ENCODE measurements at places on chromosomes 2 and 18.

DNA sequence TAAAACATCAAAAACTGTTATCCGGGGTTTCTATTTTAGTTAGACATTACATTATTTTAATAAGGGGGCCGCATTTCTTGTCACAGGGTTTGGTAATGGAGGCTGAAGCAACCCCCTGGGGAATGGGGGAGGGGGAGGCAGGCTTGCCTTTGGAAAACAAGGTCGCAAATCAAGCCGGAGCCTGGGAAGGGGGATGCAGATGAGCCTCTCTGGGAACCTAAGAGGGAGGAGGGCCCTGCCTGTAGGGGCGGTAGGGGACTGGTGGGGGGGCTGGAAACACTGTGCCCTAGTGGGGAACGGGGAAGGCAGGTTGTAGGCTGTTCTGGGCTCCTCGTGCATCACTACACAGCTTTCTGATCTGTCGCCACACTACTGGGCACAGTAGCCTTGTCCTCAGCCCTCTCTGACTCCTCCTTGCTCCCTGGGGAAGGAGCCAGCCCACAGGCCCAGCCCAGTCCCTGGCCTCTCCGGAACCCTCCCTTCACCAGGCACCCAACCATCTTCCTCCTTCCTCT is 170.2 kb upstream of the SMAD2 start:
- no peaks in the 10 kb centered on the region for H3K27me3 ChIP-seq
- no peaks in the 10 kb centered on the region for H3K36me3 ChIP-seq
- DNase-seq: no peak
- no peaks in the 10 kb centered on the region for H3K4me1 ChIP-seq
- no peak overlapping the region for H3K27ac ChIP-seq

DNA sequence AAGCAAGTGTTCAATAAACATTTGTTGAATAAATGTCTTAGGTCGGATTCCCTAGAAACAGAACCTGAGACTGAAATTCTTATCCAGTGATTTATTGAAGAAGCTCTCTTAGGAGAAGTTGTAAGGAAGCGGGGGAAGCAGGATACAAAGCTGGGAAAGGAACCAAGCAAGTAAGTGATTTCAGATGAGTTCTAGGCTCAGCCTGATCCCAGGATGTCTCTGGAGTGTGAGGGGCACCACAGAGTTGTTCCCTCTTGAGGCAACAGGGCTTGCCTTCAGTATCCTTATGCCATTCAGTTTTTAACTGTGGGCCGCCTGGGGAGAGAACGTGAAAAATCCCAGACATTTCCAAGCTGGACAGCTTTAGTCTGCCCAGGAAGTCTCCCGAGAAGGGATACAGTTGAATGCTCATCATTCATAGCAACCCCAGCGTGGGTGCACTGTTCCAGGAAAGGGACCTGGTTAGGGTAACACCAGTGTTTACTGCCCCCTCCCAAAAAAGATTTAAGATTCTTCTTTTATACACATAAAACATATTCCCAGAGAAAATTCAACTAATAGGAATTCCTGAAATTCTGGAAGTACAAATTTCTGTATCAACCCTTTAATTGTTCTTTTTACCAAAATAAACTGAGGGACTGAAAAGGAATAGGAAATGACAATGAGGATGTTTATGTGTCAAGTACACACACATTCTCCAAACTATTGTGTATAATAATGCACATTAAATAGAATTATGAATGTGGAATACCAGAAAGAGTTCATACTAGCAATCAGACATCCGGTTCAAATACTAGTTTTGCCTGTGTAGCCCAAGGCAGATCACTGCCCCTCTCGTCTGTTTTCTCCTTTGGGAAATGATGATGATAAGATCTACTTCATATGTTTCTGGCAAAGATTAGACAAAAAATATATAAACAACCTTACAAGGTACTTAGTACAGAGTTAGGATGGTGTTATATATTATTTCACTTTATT is 592.1 kb upstream of the CDH2 start:
- no peak overlapping the region for H3K27ac ChIP-seq
- no peaks in the 10 kb centered on the region for H3K36me3 ChIP-seq
- H3K4me3 ChIP-seq: no peak overlapping the region
- no peak for DNase-seq
- H3K27me3 ChIP-seq: no peaks in the 10 kb centered on the region

DNA sequence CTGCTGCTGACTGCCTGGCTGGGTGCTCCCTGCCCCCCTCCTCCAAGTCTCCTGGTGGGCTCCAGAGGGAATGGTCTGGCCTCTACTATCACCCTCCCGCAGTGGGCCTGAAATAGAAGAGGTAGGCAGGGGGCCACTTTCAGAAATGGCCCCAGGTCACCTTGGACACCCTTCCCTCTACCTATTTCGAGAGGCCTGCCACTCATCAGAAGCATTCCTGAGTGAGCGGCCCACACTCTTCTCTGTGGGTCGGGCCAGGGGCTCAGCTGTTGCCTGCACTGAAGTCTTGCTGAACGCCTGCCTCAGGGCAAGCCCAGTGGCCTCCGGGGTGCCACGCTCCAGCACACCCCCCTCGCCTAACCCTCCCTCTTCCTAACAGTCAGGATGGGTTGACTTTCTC is 124.9 kb downstream of the TNS1 start:
- H3K4me1 ChIP-seq: no peaks in the 10 kb centered on the region
- no peak overlapping the region for H3K27ac ChIP-seq
- H3K27me3 ChIP-seq: no peaks in the 10 kb centered on the region

DNA sequence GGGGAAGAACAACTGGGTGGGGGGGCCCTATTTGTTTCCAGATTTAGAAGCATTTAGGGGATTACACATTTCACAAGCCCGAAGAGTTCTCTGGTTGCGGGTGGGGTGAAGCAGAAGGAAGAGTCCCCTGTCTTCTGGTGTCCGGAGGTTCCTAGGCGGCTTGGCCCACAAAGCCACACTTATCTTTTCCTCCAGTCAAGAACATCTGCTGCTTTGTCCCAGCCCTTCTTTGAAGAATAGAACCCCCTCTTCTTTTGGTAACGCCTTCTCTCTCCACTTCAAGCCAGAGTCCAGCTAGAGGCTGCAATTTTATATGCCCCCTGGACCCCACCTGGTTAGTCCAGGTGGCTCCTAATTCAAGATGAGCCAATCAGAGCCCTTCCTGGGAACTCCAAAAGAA is 15.8 kb downstream of the BOLA3 start:
- H3K27me3 ChIP-seq: no peaks in the 10 kb centered on the region
- H3K27ac ChIP-seq: no peak overlapping the region
- no peaks in the 10 kb centered on the region for H3K4me1 ChIP-seq
- no peak overlapping the region for H3K4me3 ChIP-seq
- no peaks in the 10 kb centered on the region for H3K36me3 ChIP-seq
- no peak for DNase-seq

GRCh38 chr2:130288467-130289403 is 54.0 kb upstream of the IMP4 start:
- no peak for DNase-seq
- no peak overlapping the region for H3K4me3 ChIP-seq
- no peaks in the 10 kb centered on the region for H3K27me3 ChIP-seq
- no peaks in the 10 kb centered on the region for H3K4me1 ChIP-seq
- H3K27ac ChIP-seq: no peak overlapping the region

DNA sequence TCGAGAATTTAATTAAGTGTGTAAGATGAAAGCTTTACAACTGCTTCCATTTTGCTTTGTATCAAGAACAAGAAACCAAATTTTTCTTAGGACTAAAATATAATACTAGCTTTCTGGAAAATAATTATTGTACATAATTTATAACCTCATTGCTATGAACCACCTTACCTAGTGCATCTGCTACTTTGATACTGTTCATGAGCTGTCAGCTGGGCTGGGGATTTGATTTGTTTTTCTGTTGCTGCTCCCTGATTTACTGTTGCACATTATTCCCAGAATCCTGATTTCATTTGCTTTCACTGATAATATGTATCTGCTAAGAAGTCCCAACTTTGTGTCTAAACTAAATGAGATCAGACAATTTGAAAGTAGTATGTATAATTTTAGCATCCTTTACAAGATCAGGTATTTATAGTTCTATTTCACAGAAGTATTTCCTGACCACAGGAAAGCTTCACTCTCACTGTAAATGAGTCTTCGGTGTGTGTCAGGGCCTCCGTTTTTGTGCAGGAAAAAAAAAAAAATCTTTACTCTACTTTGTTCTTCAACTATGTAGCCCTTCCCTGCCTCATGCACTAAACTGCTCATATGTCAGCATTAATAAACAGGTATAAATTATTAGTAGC is 105.6 kb upstream of the CCDC150 start:
- DNase-seq: no peak
- no peaks in the 10 kb centered on the region for H3K36me3 ChIP-seq
- H3K4me1 ChIP-seq: no peaks in the 10 kb centered on the region
- H3K27ac ChIP-seq: no peak overlapping the region
- H3K4me3 ChIP-seq: no peak overlapping the region
- no peaks in the 10 kb centered on the region for H3K27me3 ChIP-seq

DNA sequence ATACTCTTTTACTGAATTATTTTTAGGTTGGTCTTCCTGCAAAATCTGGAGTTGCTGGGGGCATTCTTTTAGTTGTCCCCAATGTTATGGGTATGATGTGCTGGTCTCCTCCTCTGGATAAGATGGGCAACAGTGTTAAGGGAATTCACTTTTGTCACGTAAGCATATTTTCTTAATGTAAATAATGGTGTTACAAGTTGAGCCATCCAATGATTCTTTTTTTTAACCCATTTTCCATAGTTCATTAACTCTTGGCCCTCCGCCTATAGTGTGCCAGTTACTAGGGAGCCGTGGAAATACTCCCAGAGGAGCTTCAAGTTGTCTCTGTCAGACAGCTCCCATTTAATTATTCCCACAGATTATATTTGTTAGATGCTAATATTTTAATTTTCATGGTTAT is 49.8 kb downstream of the GLS start:
- DNase-seq: no peak
- H3K36me3 ChIP-seq: peaks cover 43% of the 10 kb centered on the region
- no peaks in the 10 kb centered on the region for H3K4me1 ChIP-seq
- H3K4me3 ChIP-seq: no peak overlapping the region

DNA sequence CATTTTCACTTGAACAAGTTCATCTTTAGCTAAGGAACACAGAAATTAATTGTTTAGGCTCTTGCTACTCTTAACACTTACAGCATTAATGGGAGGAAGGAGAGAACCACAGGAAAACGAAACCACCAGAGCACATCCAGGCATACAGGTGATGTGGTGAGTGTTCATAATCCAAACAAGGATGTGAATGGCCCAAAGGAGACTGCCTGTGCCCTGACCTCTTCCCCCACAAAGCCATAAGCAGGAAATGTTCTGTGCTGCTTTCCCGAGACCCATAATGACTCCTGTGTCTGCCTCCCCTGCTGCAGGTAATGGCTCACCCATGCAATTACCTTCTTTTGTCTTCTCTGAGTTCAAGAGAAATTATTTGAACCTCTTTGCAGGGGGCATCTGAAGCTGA is 295.9 kb upstream of the LINC00305 start:
- no peaks in the 10 kb centered on the region for H3K36me3 ChIP-seq
- no peak for DNase-seq
- H3K4me3 ChIP-seq: no peak overlapping the region
- H3K27me3 ChIP-seq: no peaks in the 10 kb centered on the region

DNA sequence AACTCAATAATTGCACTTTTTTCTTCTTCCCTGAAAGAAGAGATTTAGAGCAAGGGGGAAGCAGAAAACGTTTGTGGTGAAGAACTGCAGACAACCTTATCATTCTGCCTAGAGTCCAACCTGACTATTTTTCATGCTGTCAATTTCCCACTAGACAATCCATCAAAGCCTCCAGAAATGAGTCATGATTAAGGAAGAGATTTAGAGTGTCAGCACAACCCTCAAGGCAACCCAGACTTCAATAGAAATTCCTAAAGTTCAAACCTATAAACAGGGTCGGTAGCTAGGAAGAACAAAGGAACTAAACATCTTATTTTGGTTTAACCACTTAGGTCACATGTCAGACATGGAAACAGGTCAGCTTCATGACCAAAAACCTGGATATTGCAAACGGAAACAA is 86.9 kb downstream of the SLC25A12 start:
- no peak overlapping the region for H3K27ac ChIP-seq
- no peaks in the 10 kb centered on the region for H3K27me3 ChIP-seq
- H3K4me1 ChIP-seq: no peaks in the 10 kb centered on the region
- H3K4me3 ChIP-seq: no peak overlapping the region

- no peak overlapping the region for H3K4me3 ChIP-seq
- H3K4me1 ChIP-seq: no peaks in the 10 kb centered on the region
- H3K36me3 ChIP-seq: no peaks in the 10 kb centered on the region
- DNase-seq: no peak
- no peaks in the 10 kb centered on the region for H3K27me3 ChIP-seq
Measured at GRCh38 chr2:170436077-170436943, 258.4 kb downstream of the MYO3B start.

- no peak for DNase-seq
- H3K4me3 ChIP-seq: no peak overlapping the region
- no peak overlapping the region for H3K27ac ChIP-seq
- no peaks in the 10 kb centered on the region for H3K36me3 ChIP-seq
- no peaks in the 10 kb centered on the region for H3K4me1 ChIP-seq
Measured at GRCh38 chr2:142629193-142629592, 248.3 kb upstream of the KYNU start.

DNA sequence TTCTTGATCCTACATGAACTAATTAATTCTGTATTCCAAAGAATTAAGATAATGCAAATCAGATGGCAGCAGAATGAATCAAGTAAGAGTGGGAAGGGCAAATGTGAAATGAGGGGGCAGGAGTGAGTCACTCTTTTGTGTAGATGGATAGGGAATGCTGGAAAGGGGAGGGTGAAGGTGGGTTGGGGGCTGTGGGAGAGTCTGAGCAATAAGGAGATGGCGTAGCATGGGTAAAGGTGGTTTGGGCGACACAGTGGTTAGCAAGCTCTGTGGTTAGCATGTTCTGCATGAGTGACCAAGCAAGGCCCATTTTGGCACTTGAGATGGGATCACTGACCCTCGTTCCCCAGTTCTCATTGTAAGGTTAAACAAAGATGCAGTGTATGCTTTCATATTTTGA is 20.4 kb downstream of the GPD2 start:
- no peak overlapping the region for H3K27ac ChIP-seq
- H3K4me3 ChIP-seq: no peak overlapping the region
- no peak for DNase-seq
- H3K27me3 ChIP-seq: no peaks in the 10 kb centered on the region
- H3K4me1 ChIP-seq: no peaks in the 10 kb centered on the region
- H3K36me3 ChIP-seq: no peaks in the 10 kb centered on the region

- no peaks in the 10 kb centered on the region for H3K36me3 ChIP-seq
- H3K27me3 ChIP-seq: no peaks in the 10 kb centered on the region
- no peak overlapping the region for H3K4me3 ChIP-seq
- H3K4me1 ChIP-seq: no peaks in the 10 kb centered on the region
- DNase-seq: no peak
- H3K27ac ChIP-seq: no peak overlapping the region
Measured at GRCh38 chr18:49921318-49921985, 108.1 kb upstream of the ACAA2 start.

DNA sequence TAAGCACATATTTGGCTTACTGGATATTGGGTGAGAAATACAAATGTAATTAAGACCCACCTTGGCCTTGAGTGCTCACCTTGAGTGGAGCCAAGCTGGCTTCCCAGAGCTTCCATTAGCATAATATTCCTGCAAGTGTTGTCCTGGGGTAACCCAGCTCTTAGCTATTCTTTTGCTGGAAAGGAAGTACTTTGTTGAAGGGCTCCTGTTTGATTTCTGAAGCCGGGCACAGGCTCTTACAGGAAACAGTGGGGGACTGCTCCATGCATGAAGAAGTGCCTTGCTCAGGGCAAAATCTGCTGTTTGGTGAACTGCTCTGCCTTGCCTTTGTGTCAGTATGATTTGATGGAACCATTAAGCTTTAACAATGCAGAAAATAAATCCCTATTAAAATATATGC is 325.4 kb downstream of the SMAD2 start:
- H3K4me3 ChIP-seq: no peak overlapping the region
- no peaks in the 10 kb centered on the region for H3K4me1 ChIP-seq
- H3K36me3 ChIP-seq: no peaks in the 10 kb centered on the region
- no peak for DNase-seq
